ENCODE measurements at places on chromosomes 11 and 22. TPM values are rescaled to one million over a fixed set of nuclear protein-coding genes. Genes with fewer than 3 reads are reported as not detected.
A peak's percentile ranks its signal among the peaks of the same experiment; 100 is the strongest.

DNA sequence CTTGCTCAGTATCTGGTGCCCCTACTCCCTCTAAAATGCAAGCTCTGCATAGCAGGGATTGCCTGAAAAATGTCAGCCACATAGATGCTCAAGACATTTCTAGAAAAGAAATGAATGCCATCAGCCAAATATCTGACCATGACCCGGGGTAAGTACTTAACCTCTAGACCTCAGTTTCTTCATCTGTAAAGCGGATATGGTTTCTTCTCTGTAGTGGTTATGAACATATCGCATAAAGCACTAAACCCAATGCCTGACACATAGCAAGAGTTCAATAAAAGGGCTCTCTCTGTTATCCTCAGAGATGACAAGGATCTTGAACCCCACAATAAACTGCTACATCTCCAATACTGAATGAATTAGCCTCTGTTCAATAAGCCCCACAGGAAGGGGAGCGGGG, 122.6 kb downstream of the ABTB2 start:
- no peak overlapping the region for H3K4me3 ChIP-seq
- DNase-seq: no peak
- peaks cover 29% of the 10 kb centered on the region for H3K4me1 ChIP-seq
- no peaks in the 10 kb centered on the region for H3K36me3 ChIP-seq

The CYTH4 gene
- total RNA-seq: 106 TPM

GRCh38 chr11:64234647-64235379, 429 bp downstream of the VEGFB start:
- peaks cover 58% of the 10 kb centered on the region for H3K4me1 ChIP-seq
- H3K4me3 ChIP-seq: peak overlapping the region; percentile 83
- H3K27ac ChIP-seq: peak overlapping the region; percentile 73
- DNase-seq: peak; percentile 49

DNA sequence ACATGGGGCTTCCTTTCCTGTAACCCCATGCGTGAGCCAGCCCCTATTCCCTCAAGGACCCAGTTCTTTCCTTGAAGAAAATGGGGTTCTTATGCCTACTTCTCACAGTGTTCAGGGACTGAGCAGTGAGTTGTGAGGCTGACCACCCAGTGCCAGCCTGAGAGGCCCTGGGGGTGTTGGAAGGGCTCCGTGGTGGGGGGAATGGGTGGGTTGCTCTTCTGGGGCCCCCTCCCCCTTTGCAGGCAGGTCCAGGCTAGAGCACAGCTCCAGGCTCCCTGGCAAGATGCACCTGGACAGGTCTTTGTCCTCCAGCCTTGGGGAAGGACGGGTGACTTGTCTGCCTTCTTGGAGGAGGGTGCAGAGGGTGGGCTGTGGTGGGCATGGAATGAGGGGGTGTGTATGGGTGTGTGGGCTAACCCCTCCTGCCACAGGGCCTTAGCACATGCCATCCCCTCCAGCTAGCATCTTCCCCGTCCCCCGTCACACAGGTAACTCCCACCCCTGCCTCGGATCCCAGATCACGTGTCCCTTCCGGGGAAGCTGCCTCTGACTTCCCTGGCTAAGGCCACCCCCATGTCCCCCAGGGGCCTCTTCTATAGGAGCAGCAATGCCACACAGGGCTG, 64.6 kb downstream of the MYEOV start:
- H3K4me1 ChIP-seq: no peaks in the 10 kb centered on the region
- no peak overlapping the region for H3K4me3 ChIP-seq
- H3K27ac ChIP-seq: no peak overlapping the region
- no peaks in the 10 kb centered on the region for H3K36me3 ChIP-seq
- H3K27me3 ChIP-seq: no peaks in the 10 kb centered on the region
- no peak for DNase-seq

All from activated CD4-positive, alpha-beta T cell treated with anti-CD3 and anti-CD28 coated beads, Interleukin-2, amount 10 ng/mL, durations not matched to agents 7 days and 5 days (primary cell).